ENCODE measurements at places on chromosomes 2 and 18.
A peak's percentile ranks its signal among the peaks of the same experiment; 100 is the strongest.

DNA sequence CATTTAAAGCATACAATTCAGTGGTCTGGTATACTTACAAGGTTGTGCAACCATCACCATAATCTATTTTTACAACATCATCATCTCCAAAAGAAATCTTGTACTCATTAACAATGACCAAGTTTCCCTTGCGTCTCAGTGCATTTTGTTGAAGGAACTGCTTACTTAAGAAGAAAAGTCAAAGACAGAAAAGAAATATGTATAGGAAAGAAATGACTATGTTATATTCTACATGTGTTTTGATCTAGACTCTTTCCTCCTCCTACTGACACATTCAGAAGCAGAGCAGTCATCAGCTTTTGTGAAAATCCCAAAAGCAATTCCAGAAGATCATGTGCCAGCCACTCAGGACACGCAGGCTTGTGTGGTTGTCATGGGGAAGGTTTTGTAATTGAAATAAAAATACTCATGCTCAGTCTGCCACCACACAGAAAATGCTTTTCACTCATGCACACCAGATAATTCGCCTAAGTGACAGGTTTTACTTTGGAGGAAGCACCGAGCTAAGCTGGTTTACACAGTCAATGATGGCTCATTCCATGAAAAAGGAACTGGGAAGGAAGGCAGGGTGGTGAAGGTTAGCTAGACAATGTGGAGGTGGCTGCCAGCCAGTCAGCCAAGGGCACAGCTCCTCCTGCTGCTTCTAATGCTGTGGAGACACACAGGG is 158.5 kb upstream of the REV1 start:
- H3K27ac ChIP-seq, result peak overlapping the region; percentile 56
- H3K27me3 ChIP-seq, result no peaks in the 10 kb centered on the region
- H3K4me3 ChIP-seq, result no peak overlapping the region
- H3K4me1 ChIP-seq, result peaks cover 19% of the 10 kb centered on the region
- DNase-seq, result peak; percentile 85

GRCh38 chr18:32177530-32177929 is 12.3 kb upstream of the MEP1B start:
- H3K4me3 ChIP-seq, result no peak overlapping the region
- no peaks in the 10 kb centered on the region for H3K36me3 ChIP-seq
- no peaks in the 10 kb centered on the region for H3K27me3 ChIP-seq
- no peak overlapping the region for H3K27ac ChIP-seq
- DNase-seq, result no peak

- peaks cover 12% of the 10 kb centered on the region for H3K4me1 ChIP-seq
- H3K4me3 ChIP-seq, result no peak overlapping the region
- DNase-seq, result no peak
- H3K36me3 ChIP-seq, result no peaks in the 10 kb centered on the region
- H3K27me3 ChIP-seq, result no peaks in the 10 kb centered on the region
- no peak overlapping the region for H3K27ac ChIP-seq
Observed at GRCh38 chr18:44887227-44887631, 206.5 kb downstream of the SETBP1 start.

DNA sequence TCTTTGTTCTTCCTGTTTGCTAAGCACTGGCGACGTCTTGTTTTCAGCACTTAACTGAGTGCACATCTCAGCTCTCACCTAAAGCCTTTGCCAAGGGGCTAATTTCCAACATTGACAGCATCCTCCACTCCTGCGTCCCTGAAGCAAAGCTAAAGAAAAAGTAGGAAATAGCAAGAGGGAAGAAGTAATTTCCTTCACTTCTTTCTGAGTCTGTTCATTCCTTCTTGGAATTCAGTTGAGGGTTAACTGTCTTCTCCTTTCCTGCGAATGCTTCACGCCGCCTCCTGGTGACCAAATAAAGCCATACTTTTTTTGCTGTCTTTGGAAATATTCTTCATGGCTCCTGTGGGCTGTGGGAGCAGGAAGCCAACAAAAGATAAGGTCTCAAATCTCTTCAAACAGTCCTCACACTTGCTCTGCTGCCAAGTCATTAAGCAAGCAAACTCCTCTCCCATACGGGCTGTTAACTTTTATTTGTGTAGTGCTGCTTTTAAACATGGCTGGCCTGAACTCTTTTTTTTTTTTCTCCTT is 100.9 kb downstream of the DPP10 start:
- peak; percentile 95 for DNase-seq
- peak overlapping the region; percentile 4 for H3K27ac ChIP-seq

DNA sequence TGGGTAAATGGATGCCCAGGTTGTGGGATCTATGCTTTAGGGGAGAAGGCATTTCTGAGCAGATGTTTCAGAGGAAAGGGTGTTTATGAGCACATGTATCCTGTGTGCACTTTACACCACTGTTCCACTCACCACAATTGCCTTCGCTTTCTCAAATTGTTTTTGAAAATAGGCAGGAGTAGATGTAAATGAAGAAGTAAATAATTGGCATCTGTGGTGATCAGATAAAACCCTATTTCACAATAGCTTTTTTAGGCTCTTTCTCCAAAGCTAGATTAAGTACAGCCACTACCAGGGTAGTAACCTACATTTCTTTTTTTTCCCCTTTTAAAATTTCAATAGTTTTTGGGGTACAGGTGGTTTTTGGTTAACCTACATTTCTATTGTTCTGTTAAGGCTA is 40.6 kb downstream of the TMEM178A start:
- no peaks in the 10 kb centered on the region for H3K4me1 ChIP-seq
- H3K27me3 ChIP-seq, result no peaks in the 10 kb centered on the region
- no peak overlapping the region for H3K4me3 ChIP-seq
- H3K27ac ChIP-seq, result no peak overlapping the region
- no peak for DNase-seq
- H3K36me3 ChIP-seq, result no peaks in the 10 kb centered on the region

DNA sequence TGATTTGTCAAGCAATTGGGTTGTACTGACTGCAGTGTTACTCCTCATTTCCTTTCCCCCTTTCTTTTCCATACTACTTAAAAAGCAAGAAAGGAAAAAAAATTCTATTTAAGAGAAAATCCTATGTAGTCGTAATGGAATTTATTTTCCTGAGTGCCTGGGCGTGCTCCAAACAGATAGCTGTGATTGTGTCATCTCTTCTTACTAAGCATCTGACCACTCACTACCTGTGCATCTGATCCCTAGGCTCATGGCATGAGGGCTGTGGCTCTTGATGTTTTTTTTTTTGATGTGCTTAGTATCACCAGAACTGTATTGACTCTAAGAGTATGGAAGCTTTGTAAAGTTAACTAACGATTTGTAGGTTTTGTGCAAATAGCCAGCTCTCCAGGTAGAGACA is 19.0 kb downstream of the CRIM1 start:
- DNase-seq, result no peak
- H3K27ac ChIP-seq, result no peak overlapping the region
- peaks cover 26% of the 10 kb centered on the region for H3K4me1 ChIP-seq
- H3K27me3 ChIP-seq, result no peaks in the 10 kb centered on the region

DNA sequence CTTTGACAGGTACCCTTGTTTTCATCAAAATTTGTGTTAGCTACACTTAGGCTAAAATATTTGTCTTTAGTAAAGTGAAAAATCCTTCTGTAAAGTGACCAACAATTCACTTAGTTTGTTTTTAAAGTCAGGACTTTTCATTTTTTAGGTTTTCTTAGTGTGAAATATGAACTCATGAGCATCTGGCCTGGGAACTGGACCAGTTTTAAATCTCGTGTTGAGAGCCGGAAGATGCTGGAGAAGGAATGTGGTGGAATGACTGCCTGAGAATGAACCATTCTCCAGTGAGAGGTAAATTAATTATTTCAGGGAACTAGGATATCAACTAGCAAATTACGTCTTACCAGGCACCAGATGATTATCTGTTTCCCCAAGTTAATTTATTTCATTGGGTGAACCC is 305.7 kb downstream of the AGPS start:
- no peaks in the 10 kb centered on the region for H3K36me3 ChIP-seq
- no peaks in the 10 kb centered on the region for H3K27me3 ChIP-seq

- H3K4me3 ChIP-seq, result no peak overlapping the region
- H3K4me1 ChIP-seq, result no peaks in the 10 kb centered on the region
- no peak for DNase-seq
- H3K36me3 ChIP-seq, result no peaks in the 10 kb centered on the region
- H3K27ac ChIP-seq, result no peak overlapping the region
Observed at GRCh38 chr2:146221826-146222225, 1623.0 kb upstream of the ACVR2A start.

DNA sequence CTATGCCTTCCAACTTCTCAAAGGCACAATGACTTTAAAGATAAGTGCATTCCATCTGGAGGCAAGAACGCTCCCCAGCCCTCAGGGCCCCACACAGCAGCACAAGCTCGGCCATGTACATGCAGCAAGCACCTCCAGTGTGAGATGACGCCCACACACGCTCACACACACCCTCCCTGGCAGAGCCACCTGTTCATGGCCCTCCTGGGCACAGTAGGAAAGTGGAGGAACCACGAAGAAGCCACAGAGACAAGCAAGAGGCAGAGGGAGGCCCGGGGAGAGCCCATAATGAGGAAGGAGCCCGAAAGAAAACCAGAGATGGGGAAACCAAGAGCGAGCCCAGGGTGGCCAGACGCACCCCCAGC is 21.7 kb downstream of the BIN1 start:
- no peak for DNase-seq
- H3K27ac ChIP-seq, result peak overlapping the region; percentile 98
- peaks cover 100% of the 10 kb centered on the region for H3K4me1 ChIP-seq
- H3K27me3 ChIP-seq, result no peaks in the 10 kb centered on the region
- H3K36me3 ChIP-seq, result peaks cover 18% of the 10 kb centered on the region

DNA sequence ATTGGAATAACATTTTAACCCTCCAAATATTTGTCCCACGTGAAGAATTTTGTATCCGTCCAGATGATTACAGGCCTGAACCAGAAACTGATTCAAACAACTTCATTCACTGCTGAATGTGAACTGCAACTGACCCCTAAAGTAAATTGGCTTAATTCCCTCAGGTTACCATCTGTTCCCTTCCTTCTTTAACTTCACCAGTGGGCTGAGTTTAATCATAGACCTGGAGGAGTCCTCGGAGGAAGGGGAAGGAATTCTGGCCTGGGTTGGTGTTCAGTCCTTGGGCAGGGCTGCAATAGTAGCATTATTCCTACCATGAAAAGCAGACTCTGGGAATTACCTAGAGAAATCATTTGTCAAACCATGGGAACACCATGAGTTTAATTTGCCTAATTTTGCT is 207.4 kb downstream of the TMEM247 start:
- H3K36me3 ChIP-seq, result no peaks in the 10 kb centered on the region
- H3K27me3 ChIP-seq, result no peaks in the 10 kb centered on the region
- no peak overlapping the region for H3K4me3 ChIP-seq
- no peaks in the 10 kb centered on the region for H3K4me1 ChIP-seq

DNA sequence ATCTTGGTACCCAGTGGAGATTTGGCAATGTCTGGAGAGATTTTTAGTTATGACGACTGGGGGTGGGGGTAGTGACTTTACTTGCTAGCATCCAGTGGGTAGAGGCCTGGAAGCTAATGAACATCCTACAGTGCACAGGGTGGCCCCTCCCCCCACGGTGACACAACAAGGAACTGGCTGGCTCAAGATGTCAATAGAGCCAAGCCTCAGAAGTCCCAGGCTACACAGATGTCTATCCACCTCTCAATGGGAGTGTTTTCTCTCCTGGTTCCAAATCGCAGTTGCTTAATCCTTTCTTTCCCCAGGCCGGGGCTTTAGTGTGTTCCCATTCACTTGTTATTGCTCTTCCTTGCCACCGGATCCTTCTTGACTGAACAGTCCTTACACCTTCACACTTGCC is 9.3 kb upstream of the CCBE1 start:
- no peak overlapping the region for H3K27ac ChIP-seq
- no peak overlapping the region for H3K4me3 ChIP-seq
- no peak for DNase-seq
- no peaks in the 10 kb centered on the region for H3K36me3 ChIP-seq
- H3K4me1 ChIP-seq, result no peaks in the 10 kb centered on the region
- no peaks in the 10 kb centered on the region for H3K27me3 ChIP-seq

- H3K4me1 ChIP-seq, result no peaks in the 10 kb centered on the region
- no peak overlapping the region for H3K4me3 ChIP-seq
- DNase-seq, result no peak
- no peaks in the 10 kb centered on the region for H3K36me3 ChIP-seq
- H3K27ac ChIP-seq, result no peak overlapping the region
Observed at GRCh38 chr2:213862407-213863076, 548.3 kb upstream of the VWC2L start.

DNA sequence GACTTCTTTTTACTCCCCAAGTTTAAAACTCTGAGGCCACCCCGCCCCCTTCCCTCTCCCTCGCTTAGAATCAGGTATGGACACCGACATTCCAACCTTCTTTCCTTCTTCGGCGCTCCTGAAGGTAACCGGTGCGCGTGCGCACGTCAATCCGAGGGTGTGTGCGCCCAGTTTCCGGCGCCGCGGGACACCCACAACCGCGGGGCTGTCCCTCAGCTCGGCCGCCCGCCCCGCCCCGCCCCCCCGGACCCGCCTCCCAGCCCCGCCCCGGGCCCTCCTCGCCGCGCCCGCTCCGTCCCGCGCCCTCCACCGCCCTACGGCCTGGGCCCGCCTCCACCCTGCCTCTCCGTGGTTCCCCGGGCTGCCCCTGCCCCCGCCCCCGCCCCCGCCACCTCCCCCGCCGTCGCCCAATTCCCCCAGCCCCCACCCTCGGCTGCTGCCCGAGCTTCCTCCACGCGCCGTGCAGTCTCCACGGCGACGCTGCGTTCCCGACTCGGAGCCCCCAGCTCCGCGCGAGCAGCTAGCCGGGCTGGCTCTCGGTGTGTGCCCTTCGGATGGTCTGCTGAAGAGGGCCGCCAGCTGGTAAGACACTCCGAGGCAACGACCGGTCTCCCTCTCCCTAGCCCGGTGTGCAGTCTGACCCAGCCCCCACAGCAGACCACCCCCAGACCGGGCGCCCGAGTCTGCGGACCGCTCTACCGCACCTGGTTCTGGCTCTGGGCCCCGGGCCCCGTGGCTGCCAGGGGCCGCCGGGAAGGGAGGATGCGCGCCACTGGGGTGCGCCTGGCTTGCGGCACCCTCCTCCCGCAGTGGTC is 635 bp downstream of the ERICH2 start:
- peak; percentile 59 for DNase-seq
- no peak overlapping the region for H3K27ac ChIP-seq
- H3K4me1 ChIP-seq, result peaks cover 10% of the 10 kb centered on the region

DNA sequence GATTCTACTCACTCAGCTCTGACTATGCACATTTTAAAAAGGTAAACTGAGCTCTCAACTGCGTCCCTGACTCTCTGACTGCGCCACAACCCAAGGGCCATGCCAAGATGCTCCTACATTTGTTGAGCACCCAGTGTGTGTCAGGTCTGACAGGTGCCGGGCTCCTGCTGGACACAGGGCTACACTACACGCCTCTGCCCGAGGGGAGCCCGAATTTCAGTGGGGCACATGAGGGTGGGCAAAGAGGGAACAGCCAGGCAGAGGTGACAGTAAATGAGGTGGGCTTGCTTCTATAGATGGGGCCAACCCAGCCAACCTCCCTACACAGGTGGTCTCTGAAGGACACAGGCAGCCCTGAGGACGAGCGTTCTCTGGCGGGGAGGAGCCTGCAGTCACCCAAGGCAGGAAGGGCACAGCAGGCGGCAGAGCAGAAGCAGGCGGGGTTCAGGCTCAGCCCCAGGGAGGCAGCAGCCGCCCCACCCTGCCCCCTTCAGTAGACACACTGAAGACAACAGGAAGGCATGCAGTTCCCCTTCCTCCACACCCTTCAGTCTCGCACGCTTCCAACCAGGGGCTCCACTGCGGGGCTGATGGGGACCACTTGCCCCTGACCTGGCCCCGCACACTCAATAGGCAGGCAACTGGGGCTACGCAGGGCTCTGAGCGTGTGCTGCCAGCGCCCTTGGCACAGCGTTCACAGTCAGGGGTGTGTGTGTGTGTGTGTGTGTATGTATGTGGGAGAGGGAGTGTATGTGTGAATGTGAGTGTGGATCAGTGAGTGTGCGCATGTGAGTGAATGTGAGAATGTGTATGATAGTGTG is 98.4 kb downstream of the UXS1 start:
- no peak overlapping the region for H3K27ac ChIP-seq
- H3K36me3 ChIP-seq, result peaks cover 28% of the 10 kb centered on the region
- H3K4me1 ChIP-seq, result peaks cover 12% of the 10 kb centered on the region
- H3K27me3 ChIP-seq, result no peaks in the 10 kb centered on the region
